ENCODE measurements at places on chromosomes 3 and 15.

- no peak for DNase-seq
Measured at GRCh38 chr3:5798809-5799208, 611.3 kb downstream of the EDEM1 start.

GRCh38 chr3:166993015-166993630 lies 387.0 kb downstream of the ZBBX start:
- no peak for DNase-seq

DNA sequence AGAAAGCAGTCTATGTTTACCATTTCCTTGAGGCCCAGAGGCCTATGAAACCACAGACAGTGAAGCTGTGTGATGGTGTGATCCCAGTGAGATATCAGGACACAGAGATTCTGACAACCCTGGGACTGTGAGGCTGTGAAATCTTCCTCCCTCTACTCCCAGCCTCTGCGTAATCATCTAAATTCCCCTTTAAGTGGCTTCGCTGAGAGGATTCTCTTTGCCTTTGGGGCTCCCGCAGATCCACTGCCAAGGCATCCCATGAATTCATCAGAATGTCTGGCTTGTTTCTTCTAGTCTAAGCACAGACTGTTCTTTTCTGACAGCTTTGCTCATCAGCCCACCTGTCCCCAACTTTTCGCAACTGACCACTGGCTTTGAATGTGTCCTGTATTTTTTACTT lies 901.2 kb upstream of the NR2F2 start:
- DNase-seq, result no peak

DNA sequence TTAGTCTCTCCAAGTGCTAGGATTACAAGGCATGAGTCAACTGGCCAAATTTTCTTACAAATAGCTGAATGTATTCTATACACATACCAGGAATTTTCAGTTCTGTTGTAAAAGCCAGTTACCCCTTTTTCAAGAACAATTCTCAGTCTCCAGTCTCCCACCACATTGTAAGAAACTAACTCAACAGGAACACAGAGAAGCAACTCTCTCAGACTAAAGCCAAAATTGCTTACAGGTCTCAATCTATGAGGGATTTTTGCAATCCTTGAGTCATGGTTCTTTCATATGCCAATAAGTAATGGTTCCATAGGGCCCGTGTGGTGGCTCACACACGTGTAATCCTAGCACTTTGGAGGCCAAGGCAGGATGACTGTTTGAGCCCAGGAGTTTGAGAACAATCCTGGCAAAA lies 8.5 kb downstream of the IP6K2 start:
- no peak for DNase-seq

DNA sequence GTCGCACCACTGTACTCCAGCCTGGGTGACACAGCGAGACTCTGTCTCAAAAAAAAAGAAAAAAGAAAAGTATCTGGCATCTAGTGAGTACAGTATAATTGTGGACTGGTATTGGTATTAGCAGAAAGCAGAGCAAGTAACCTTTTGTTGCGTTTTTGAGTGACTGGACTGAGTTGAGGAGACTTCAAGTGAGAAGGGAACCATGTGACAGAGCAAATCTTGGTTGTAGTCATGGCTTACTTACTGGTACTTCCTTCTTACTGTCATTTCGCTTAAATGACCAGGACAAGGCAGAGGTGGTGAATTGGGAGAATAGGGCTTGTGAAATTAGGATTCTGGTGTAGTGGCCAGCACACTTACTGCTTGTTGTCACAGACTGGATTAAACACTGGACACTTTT lies 20.6 kb downstream of the RTF1 start:
- no peak for DNase-seq

- no peak for DNase-seq
Measured at GRCh38 chr3:38613426-38613825, 36.1 kb downstream of the SCN5A start.

- DNase-seq, result no peak
Measured at GRCh38 chr15:55031727-55032126, 165.0 kb downstream of the RSL24D1 start.

GRCh38 chr15:45183511-45183910 lies 4.3 kb downstream of the SHF start:
- no peak for DNase-seq

DNA sequence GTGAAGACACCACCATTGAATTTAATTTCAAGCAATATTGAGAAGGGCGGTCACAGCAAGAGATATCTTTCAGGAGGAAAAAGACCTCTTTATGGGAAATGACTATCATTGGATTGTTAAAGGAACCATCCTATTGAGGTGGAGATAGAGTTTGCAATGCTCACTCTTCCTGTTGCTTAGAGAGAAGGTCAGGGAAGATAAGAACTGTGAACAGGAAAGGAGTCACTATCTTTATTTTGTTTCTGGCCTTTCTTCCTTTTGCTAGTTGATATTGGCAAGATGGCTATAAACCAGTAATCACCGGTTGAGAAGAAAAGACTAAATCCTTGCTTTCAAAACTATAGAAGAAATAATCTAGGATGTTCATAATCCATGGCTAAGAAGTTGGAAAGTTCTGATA lies 112.1 kb upstream of the TMEM108 start:
- DNase-seq, result no peak

GRCh38 chr3:116905794-116906193 lies 196.2 kb downstream of the TUSC7 start:
- no peak for DNase-seq

GRCh38 chr15:59177317-59177660 lies 29.4 kb upstream of the LDHAL6B start:
- DNase-seq, result no peak

DNA sequence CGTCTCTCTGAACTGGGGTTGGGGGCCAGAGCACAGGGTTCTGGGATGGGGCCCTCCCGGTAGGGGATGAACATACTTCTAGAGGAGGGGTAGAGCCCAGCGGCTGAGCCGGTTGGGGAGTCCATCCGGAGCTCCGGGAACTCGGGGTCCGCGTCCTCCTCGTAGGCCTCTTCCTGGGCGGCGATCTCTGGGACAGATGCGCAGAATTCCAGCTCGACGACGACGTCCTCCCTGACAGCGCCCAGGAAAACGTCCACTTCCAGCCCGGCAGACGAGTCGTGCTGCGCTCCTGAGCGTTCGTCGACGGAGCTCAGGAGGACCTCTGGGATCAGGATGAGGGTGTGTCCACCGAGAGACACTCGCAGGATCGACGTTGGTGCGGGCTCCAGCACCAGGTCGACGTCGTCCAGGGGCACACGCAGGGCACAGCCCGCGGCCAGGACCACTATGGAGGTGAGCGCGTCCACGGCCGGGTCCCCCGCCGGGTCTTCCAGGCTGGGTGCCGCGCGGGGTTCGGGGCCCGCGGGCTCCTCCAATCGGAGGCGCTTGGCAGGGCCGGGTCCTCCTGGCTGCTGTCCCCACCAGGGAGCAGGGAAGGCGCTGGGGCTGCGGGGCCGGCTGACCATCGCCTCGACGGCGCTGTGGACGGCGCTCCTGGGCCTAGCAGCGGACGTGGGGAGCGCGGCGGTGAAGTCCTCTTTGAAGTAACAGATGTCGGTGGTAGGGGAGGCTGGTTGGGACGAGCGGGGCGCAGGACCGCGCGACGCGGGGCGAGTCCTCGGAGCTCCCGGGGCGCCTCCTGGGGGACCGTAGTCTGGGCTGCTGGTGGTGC lies 474 bp downstream of the PRR23B start:
- DNase-seq, result no peak
